Hepatic stellate cell (primary cell): ENCODE measurements at places on chromosomes 1 and 21.

GRCh38 chr21:25842925-25843324 is 108.2 kb downstream of the GABPA start:
- no peak for DNase-seq

DNA sequence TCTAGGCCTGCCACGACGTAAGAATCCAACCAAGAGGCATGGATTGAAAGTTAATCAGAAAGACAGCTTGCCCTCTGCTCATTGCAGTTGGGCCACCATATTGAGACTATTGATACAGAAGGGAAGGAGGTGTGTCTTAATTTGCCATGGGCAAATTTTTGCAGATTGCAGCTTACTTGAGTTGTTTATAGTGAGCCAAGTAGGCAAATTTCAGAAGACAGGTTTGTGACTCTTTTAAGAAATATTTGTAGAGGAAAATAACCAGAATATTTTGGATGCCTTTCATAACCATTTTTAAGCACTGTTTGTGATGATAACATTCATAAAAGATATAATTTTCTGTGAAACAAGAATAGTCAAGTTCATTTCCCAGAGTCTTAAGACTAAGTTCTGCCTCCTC is 74.1 kb downstream of the PRDM2 start:
- no peak for DNase-seq

DNA sequence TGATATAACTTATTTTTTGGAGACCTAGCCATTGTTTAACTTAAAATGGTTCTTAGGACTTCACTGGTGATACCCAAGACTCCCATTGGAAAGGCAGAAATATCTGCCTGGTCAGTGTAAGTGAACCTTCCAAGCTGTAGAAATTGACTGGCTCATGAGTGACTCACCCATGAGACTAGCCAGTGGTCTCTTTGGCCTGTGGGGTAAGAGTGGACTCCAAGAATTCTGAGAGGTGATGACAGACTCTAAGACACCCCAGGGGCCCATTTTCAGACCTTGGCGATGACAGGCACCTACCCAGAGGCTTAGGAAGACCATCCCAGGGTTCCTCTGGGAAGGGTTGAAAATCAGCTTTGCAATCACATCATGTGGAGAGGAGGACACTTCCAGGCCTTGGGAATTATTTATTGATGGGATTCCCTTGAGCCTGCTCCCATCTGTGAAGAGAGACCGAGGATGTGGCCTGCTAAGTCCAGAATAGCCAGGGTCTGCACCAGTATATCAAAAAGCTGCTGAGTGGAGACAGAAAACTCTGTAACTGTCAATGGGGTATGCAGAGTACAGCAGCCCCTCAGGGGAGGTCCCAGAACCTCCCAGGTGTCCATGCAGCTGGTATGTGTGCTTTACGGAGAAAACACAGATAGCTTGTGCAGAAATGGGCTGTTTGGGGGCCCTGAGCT is 78.9 kb downstream of the KAZN start:
- DNase-seq: no peak

DNA sequence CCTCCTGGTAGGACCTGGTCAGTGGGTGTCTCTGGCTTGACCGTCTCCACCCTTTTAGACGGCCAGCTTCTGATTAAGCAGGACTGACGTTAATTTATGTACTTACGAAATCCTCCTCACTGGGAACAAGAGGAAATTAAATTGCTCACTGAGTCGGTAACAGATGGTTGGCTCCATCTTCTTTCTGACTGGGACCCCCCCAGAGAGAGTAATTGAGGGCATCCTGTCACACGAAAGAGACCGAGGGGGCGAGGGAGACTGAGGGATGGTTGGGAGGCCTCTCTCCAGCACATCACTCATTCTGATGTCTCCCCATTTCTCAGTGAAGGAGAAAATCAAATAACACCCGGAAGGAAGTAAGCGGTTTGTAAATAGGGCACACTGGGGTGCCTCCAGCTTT is 104.8 kb downstream of the OMA1 start:
- DNase-seq: no peak

DNA sequence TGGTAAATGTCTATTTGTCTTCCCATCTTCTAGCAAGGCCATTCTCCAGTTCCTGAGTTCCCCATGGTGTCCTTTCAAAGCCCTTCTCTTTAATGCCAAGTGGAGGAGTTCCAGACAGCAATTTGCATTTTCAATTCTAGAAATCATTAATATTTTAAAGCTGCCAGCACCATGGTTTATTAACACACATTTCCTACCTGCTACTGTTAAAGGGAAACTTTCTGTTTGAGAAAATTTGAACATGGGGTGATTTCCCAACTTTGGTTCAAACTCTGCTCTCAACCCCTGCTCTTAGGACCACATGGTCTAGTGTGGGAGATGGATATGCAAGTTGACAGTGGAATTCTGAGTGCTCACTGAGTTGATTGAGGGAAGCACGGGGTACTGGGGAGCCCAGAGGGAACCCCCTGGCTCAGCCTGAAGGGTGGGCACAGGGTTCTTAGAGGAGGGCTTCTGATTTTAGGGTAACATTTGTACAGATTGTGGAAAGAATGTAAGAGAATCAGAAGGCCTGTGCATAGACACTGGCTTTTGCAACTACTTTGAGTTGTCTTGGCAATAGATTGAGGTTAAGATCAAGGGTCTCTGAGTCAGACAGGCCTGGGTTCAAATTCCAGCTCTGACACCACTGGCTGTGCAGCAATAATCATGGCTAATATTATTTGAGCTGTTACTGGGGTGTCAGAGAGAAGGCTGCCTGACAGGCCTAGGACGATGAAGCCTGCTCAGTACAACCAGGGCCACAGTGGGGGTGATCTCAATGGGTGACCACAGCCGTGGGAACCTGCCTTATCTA is 97.8 kb downstream of the BEND5 start:
- DNase-seq: no peak

DNA sequence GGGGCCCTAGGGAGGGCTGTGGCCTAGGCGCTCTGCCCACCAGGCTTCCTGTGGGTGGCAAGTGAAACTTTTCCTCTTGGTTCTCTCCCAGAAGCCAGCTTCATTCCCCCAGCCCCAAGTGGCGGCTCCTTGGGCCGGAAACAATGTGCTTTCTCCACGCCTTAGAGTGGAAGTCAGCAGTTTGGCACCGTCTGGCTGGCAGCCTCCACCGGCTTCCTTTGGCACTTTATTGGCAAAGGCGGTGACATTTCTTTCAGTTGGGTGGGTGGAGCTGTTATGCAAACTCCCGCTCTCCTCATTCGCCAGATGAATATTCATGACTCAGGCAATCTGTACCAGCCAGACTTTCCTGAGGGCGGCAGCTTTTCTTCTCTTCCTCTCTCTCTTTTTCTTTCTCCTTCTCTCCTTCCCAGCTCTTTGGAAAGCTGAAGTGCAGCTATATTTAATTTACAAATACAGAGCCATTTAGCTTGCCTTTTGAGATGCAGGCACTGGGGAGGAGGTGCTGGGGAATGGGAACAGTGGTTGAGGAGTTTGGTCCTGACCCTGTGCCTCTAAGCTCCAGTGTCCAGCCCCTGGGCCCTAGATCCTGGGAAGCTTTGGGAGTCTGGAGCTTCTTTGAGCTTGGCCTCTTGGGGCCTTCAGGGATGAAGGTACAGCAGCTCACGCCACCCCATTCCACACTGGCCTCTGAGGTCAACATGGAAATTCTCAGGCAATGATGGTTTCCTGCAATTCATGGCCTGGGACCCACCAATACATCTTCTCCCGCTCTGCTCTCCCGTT is 67.8 kb upstream of the POU3F1 start:
- DNase-seq: no peak

DNA sequence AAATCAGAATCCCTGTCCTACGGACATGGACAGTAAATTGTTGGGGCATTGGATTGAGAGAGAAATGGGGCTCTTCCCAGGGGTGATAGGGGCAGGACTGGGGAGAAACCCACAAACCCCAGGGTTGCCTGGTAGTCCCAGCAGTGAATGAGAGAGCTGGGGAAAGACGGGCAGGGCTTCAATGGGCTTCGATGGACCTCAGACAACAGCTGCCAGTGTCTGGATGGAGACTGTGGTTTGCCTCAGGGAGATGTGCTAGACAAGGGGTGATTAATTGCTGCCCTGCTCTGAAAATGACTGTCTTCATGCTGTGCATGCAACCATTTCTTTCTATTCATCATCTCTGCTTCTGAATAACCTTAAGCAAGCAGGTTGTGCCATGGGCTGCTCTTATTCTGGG is 7.4 kb downstream of the GPR25 start:
- DNase-seq: no peak

GRCh38 chr1:181013144-181013543 is 9.5 kb downstream of the STX6 start:
- no peak for DNase-seq

DNA sequence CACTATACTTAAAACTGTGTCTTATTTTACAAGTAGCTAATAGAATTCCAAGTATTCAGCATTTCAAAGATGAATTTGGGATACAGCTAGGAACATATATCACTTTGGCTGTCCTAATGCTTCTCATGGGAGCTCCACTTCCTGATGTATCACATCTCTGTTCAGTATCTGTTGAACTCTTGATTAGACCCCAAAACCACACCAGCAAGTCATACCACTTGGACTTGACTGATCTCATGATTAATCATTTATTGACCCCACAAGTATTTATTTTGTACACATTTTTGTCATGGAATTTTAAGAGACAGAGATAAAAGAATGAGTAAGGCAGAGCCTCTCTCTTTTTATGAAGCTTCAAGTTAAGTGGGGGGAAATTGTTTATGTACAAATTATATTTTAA is 30.0 kb downstream of the TMPRSS15 start:
- no peak for DNase-seq

DNA sequence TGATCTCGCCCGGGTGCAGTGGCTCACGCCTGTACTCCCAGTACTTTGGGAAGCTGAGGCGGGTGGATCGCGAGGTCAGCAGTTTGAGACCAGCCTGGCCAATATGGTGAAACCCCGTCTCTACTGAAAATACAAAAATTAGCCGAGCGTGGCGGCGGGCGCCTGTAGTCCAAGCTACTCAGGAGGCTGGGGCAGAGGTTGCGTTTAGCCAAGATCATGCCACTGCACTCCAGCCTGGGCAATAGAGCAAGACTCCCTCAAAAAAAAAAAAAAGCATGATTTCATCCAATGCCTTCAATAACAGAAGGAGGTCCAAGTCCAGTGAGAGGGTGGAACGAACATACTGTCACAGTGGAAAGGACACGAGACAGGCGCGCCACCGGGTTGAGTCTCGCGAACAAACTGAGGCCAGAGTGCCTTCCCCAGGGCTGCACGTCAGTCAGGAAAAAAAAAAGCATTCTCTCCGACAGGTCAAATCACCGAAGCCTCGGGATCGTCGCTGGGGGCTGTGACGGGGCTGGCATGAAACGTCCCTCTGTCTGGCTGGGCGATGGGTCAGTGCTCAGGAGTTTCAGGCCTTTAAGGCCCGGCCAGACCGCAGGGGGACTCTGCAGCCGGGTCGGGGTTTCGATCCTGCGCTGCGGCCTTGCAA is 8.4 kb upstream of the CROCC start:
- DNase-seq: no peak

DNA sequence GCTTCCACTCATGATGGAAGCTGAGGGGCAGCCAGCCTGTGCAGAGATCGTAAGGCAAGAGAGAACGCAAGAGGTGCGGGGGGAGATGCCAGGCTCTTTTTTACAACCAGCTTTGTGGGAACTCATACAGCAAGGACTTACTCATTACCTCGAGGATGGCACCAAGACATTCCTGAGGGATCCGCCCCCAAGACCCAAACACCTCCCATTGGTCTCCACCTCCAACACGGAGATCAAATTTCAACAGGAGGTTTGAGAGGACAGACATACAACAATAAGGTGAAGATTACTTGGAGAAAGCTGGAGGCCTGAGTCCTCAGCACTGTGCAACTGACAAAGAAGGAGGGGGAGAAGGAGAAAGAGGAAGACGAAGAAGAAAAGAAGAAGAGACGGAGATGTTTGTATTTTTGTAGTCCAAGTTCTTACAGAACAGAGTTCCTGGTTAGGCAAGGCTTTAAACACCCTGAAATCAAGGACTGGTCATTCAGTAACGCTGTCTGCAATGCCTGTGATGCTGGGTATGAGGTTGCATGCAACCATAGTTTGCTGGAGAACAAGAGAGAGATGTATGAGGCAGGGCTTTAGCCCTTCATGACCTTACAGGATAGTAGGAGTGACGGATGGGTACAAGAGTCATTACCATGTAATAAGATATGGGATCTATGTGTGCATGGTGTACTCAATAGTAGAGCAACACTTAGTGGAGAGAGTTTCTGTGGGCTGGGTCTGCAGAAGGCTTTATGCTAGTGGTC is 19.7 kb upstream of the GALNT2 start:
- no peak for DNase-seq

- no peak for DNase-seq
Measured at GRCh38 chr1:15155191-15155590, 1.6 kb downstream of the TMEM51 start.

DNA sequence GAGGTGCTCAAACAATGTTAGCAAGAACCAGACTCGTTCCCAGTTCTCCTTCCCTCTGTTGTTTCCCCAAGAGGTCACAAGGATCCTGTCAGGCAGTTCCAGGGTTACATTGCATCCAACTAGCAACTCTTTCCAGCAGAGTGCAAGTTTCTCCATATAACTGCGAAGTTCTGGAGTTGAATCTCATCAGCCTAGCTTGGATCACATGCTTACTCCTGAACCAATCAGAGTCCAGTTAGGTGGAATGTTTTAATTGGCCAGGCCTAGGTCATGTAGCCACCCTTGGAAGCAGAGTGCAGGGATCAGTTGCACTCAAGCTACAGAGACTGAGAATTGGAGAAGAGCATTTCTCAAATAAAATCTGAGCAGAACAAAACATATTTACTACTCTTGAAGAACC is 15.9 kb upstream of the PIK3R3 start:
- DNase-seq: no peak

- DNase-seq: no peak
Measured at GRCh38 chr1:244060686-244061085, 9.6 kb downstream of the ZBTB18 start.

GRCh38 chr1:41768583-41768982 is 150.1 kb downstream of the HIVEP3 start:
- DNase-seq: no peak

- no peak for DNase-seq
Measured at GRCh38 chr1:1677718-1678580, 14.6 kb downstream of the SLC35E2B start.

DNA sequence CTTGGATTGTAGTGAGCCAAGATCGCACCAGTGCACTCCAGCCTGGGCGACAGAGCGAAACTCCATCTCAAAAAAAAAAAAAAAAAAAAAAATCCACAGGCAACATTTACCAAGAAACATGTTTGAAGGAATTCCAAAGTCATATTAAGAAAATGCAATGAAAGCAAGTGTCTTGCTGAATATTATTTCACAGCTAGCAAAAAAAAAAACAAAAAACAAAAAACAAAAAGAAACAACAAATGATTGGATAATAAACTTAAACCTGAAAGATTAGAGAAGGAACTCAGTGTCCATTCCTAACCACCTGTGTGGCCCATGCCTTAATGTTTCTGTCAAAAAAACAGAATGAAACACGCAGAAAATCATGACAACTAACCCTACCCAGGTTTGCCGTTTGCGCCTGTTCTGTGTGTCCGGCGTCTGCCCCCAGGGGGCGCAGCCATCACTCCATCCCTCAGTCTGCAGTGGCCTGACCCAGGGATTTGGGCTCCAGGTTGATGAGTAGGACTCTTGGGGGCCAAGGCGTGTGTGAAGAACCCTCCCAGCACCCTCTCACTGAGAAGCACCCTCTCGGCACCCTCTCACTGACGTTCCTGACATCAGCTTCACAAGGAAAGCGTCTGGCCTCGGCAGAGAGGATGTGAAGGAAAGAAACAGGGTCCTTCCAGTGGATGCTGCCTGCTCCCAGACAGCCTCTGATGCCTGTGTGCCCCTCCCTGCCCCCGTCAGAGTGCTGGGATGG is 19.2 kb upstream of the PTTG1IP start:
- peak; percentile 72 for DNase-seq
